Midbrain (tissue), 1 donor: ENCODE measurements at places on chromosomes 12 and 14.

DNA sequence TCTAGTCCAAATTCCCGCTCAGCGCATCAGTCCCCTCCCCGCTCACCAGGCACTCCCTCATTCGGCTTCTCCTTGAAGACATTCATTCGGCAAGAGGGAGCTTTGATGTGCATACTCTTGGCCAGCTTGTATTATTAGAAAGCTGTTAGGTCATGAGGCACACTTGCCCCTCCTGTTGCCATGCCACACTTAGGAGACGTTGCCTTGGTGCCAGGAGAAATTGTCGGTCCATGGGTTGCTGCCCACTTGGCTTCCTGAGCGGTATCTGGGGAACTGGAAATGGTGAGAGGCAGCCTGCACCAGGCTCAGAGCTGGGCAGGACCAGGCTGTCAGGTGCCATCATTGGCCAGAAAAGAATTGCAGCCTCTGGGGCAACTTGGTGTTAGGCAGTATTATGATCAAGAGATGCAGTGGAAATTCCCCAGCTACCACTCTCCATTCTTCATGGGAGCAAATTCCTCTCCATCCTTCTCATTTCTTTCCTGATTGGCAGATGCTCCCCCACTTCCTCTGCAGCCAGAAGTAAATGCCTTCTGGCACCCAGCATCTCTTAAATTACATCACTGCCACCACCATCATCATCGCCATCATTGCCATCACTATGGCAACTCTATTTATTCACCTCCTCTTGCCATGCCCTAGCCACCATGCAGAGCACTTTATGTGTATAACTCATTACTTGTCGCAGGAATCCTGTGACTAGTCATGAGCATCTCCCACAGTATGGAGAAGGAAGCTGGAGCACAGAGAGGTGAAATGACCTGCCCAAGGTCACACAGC is 12.4 kb downstream of the CABP1 start:
- peak; percentile 30 for DNase-seq

DNA sequence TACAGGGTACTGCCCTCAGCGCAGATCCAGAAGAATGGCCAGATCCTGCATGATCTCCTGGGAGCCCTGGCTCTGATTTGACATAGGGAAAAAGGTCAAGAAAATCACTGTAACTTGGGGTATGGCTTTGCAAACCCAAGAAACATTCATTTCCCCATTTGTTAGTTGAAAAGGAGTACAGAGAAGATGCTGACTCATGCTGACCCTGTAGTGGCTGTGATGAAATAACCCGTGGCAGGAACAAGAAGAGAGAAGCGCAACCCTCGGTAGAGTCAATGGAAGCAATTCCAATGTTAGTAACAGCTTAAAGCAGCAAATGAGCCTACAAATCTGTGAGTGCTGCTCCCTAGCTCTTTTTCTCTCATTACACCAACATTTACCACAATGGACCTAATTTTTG is 281.6 kb upstream of the NPAS3 start:
- DNase-seq = peak; percentile 69

DNA sequence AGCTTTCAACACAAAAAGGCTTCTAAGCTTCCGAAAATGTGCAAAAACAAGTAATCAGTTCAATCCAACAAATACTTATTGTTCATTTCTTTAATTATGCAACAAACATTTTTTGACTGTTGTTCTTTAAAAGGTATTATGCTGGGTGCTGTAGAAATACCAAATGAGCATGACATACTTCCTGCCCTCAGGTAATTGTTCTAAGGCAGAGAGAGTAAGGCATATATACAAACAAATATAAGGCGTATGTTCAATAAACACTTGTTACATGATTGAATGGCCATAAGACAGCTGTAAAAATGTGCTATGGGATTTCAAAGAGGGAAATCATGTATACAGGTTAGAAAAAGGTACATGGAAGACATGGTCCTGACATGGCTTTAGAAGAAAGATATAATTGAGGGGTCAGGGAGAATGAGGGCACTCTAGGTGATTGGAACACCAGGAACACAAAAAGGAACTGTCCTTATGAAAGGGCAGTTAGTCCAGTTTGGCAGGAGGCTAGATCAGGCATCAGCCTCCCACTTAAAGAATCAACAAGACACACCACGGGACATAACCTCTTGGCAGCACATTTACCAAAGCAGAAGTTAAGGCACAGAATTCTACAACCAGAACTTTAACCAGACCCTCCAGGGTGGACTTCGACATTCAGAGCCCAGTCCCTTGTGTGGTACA is 135.8 kb upstream of the SCAF11 start:
- DNase-seq = peak; percentile 23

- no peak for DNase-seq
Measured at GRCh38 chr12:113577464-113578129, 105.9 kb upstream of the LHX5 start.

DNA sequence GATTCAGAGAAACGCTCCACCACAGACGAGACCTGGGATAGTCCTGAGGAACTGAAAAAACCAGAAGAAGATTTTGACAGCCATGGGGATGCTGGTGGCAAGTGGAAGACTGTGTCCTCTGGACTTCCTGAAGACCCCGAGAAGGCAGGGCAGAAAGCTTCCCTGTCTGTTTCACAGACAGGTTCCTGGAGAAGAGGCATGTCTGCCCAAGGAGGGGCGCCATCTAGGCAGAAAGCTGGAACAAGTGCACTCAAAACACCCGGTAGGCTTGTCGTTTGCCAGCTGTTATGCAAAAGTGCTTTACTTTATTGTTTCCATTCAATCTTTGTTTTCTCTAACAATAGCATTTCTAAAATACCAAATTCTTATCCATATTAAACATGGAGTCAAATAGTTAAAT is 287.3 kb downstream of the NAV3 start:
- no peak for DNase-seq

- no peak for DNase-seq
Measured at GRCh38 chr12:63445224-63445880, 222.9 kb downstream of the DPY19L2 start.

DNA sequence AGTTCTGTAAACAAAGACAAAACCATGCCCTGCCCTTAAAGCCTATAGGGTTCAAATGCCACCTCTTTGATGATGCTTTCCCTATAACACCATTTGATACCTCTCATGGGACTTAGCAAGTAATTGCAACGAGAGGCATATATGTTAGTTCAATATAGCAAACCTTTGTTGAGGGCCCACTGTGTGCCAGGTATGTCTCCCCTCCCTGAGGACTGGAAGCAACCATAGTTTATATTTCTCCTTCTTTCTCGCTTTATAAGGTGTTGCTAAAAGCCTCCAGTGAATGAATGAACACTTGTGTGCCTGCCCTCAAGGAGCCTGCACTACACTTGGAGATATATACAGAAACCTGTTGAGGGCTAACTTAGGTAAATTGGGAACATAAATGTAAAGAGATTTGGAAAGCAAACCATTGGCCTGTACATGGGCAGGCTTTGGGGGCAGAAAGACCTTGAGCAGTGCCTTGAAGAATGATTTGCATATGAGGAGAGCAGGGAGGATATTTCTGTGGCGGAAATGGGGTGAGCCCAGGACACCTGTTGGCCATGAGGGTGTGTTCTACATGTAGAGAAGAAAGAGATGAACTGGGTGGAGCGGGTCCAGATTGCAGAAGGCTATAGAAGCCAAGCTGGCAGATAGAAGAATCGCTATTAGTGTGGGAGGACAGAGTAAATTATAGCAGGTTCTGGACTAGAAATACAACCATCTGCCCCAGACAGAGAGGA is 1.8 kb upstream of the CKAP4 start:
- DNase-seq = no peak

- DNase-seq = no peak
Measured at GRCh38 chr12:124632519-124632984, 65.1 kb upstream of the NCOR2 start.

GRCh38 chr14:35986219-35986573 is 160.1 kb downstream of the BRMS1L start:
- DNase-seq = peak; percentile 60

DNA sequence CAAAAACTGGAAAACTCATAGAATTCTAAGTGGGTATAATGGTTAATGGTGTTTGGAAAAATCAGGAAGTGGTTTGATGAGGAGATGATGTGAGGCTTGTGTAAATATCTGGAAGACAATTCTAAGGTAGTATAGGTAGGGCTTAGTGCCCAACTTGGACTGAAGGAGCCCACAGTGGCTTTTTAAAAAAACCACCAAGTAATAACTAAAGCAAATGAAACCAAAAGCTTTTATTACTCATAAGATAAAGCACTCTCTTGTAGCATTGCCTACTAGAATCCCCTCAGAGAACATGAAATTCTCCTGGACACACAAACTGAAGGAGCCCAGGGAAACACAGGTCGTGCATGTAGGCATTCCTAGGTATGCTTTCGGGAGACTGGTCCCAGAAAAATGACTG is 324.5 kb downstream of the NELL2 start:
- no peak for DNase-seq

- DNase-seq = no peak
Measured at GRCh38 chr14:94381149-94382030, 7.0 kb downstream of the SERPINA1 start.

DNA sequence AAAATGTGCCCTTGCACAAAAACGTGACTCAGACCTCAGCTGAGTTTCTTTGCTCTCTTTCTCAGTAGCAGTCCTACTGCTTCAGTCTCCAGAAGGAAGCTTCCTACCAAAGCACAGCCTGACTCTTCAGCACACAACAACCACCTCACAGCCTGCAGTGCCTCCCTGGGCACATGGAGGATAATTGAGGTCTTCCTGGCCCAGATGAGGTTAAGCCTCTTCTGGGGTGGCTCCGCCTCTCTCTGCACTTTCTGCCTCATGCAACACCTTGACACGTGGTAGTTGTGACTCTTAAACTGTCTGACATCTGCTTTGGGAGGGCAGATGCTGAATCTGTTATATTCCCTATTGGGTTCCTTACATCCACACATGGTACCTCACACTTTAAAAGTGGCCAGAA is 33.8 kb downstream of the GIT2 start:
- DNase-seq = no peak

DNA sequence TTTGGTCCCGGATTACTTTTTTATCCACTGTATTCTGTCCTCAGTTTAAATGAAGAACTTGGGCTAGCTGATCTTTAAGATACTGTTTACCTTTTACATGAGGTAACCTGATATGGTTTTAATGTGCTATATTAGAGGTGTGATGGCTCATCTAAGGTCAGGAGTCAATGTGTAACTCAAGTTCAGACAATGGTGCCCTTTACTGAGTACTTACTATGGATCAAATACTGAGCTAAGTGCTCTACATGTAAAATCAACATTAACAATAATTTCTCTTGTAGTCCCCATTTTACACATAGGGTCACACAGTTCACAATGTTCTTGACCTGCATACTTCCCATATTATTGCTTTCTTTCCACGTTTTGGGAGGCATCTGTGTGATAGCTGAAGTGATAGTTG is 79.2 kb downstream of the CEP83 start:
- no peak for DNase-seq

GRCh38 chr12:52053536-52054209 is 2.4 kb downstream of the NR4A1 start:
- no peak for DNase-seq

DNA sequence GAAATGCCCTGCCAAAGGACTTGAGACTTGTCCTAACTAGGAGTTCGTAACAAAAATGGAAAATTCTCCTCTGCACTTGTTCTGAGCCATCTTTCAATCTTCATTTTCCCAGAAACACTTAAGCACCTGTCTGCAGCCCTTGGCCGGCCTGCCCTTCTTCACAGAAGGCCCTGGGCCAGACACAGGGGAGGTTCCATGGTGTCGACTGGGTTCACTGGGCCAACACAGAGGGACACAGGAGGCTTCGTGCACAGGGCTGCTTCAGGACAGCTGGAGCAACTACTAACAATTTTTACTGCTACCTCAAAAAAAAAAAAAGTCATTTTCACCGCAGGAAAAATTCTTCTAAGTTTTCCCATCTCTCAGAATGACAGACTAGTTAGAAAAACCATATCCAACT is 19.6 kb downstream of the NID2 start:
- DNase-seq = no peak

- DNase-seq = no peak
Measured at GRCh38 chr12:3097186-3097804, 20.1 kb downstream of the TSPAN9 start.
